ENCODE measurements at places on chromosomes 3 and 15. TPM values are rescaled to one million over a fixed set of nuclear protein-coding genes. Genes with fewer than 3 reads are reported as not detected.
A peak's percentile ranks its signal among the peaks of the same experiment; 100 is the strongest.

GRCh38 chr3:183108001-183108449 lies 8.7 kb upstream of the MCCC1 start:
- no peak for DNase-seq

DNA sequence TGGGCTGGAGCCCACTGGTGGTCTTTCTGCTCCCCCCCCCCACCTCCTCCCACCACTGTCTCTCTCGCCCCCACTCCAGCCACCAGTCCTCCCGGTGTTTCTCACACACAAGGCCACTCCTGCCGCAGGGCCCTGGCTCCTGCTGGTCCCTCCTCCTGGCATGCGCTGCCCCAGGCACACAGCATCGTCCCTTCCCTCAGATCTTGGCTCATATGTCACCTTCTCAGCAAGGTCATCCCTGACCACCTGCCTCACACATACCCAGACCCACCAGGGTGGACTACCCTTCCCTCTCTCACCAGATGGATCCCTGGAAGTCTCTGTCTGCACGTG lies 101.5 kb upstream of the IQSEC1 start:
- DNase-seq: no peak

DNA sequence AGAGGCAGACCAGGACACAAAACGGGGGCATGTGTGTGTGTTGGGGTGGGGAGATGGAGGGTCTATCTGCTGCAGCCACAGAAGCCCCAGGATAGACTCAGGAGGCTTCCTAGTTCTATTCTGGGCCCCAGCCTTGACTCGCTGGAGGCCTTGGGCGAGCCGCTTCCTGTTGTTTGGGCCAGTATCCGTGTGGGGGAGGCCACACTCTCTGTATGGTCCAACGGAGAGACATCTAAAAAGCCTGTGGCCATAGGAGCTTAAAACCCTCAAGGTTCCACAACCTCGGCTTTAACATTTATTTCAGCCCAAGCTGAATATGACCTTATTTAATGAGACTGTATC lies 32.8 kb downstream of the POC1A start:
- DNase-seq: no peak

- peak; percentile 13 for DNase-seq
Observed at GRCh38 chr15:69593981-69594966, 141.7 kb downstream of the RPLP1 start.

CIDEC gene
- polyA plus RNA-seq: 0.17 TPM

DNA sequence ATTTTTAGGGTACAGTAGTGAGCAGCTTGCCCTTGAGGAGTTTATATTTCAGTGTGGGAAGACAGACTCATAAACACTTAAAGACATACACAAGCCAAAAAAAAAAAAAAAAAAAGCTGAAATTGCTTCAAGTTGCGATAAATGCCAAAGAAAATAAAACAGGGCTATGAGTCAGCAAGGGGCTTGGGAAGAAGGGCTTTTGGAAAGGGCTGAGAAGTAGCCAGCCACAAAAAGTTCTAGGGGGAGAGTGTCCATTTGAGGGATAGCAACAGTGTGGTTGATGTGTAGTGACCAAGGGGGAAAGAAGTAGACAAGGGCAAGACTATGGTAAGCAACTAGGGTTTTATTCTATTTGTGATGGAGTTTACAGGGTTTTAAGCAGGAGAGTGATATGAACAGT lies 185.5 kb downstream of the ADAMTS9 start:
- DNase-seq: no peak

DNA sequence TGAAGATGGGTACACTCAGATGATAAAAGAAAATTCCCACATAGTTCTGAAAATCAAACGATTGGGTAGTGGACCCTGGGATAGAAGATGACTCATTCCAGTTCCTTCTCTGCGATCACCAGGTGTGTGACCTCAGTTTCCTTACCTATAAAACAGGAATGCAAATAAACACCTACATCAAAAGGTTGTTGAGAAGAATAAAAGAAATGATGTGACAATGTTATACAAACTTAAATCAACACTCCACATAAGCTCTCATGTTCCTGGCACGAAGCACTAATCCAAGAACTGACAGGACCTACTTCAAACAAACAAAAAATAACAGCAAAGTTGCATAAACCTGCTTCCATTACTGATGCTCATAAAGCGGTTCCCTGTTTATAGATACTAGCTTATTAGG lies 69.2 kb downstream of the RORA start:
- DNase-seq: no peak

DNA sequence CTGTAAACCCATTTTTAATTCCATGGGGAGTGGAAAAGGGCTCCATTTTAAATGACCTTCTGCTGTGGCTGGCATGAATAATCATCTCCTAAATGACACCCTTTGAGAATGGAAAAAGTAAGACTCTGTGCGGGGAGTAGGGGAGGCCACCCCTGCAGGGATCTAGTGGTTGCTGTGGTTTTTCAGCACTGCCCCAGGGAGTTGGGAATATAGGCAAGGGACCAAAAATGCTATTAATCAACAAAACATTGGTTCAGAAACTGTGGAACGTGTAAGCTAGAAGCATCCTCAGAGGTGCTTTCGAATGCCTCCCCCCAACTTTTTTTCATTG lies 30.1 kb upstream of the ADAMTS7 start:
- DNase-seq: no peak

ADAMTS9 gene
- 178 TPM for polyA plus RNA-seq

GRCh38 chr3:178152988-178153387 lies 383.2 kb upstream of the KCNMB2 start:
- DNase-seq: no peak

DNA sequence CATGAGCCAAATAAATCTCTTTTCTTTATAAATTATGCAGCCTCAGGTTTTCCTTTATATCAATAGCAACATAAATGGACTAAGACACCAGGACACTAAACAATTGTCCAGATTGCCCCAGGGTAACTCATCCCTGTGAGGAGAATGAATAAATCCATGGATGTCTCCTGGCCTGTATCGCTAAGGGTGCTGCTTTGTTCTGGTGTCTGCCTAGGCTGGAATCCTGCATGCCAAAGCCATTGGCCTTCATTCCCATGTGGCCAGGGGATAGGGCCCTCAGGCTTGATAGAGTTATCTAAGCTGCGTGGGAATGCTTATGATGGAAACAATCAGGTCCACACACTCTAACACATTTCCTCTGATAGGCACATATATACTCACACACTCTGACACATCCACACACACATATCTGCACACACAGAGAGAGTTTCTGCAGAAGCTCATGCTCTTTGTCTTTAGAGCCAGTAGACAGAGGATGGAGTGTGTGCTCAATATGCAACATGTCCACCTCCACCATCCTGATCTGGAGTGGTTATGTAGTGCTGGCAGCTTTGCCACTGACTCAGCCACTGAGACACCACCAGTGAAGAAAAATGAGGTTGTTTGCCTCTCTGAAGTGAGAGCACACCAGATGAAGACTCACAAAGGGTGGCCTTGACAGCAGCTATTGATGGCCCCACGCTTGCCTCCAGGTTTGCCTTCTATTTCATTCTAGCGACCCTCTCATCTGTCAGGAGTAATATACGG lies 24.0 kb upstream of the DGKG start:
- DNase-seq: no peak

DNA sequence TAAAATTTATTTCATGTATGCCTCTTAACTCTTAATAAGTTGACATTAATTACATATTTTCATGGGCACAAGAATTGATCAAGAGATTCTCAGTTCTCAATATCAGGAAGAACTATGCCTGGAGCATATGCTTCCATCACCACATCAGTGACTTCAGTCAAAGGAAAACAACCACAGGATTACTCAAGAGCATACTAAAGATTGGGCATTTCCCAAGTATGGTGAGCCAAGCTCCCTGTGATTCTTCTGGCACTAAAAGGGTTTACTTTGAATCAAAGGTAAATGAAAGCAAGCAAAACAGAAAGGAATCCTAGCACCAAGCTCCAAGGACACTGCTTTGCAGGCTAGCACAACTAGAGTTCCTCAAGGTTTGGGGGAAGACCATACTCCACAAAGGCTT lies 44.6 kb downstream of the FMN1 start:
- no peak for DNase-seq

DNA sequence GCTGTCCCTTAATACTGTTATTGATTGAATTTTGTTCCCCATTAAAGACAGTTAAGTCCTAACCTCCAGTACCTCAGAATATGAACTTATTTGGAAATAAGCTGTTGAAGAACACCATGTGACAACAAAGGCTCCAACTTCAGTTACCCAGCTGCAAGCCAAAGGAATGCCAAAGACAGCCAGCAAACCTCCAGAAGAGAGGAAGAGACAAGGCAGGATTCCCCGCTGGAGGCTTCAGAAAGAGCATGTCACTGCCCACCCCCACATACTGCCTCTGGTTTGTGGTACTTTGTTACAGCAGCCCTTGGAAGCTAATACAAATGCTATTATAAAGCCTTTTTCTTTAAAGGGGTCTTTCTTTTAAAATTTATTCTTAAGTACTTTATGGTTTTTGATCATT lies 18.4 kb upstream of the NEK10 start:
- no peak for DNase-seq

IL16 gene
- 4.8 TPM for polyA plus RNA-seq

ELL3 gene
- polyA plus RNA-seq: 3.2 TPM

- DNase-seq: no peak
Observed at GRCh38 chr3:38657369-38657768, 7.9 kb upstream of the SCN5A start.

XCR1 gene
- 0.06 TPM for polyA plus RNA-seq

REC114 gene
- polyA plus RNA-seq: not detected

- DNase-seq: no peak
Observed at GRCh38 chr3:9690451-9691450, 12.9 kb upstream of the CPNE9 start.

ZNF148 gene
- 44.9 TPM for polyA plus RNA-seq

All from left renal cortex interstitium (tissue), 4 donors.